Esophagus squamous epithelium (tissue), 5 donors: ENCODE measurements at places on chromosomes 2 and 18. TPM values are rescaled to one million over a fixed set of nuclear protein-coding genes. Genes with fewer than 3 reads are reported as not detected.

GRCh38 chr2:70094978-70095719 is 7.9 kb downstream of the PCBP1 start:
- peak; percentile 22 for DNase-seq

DNA sequence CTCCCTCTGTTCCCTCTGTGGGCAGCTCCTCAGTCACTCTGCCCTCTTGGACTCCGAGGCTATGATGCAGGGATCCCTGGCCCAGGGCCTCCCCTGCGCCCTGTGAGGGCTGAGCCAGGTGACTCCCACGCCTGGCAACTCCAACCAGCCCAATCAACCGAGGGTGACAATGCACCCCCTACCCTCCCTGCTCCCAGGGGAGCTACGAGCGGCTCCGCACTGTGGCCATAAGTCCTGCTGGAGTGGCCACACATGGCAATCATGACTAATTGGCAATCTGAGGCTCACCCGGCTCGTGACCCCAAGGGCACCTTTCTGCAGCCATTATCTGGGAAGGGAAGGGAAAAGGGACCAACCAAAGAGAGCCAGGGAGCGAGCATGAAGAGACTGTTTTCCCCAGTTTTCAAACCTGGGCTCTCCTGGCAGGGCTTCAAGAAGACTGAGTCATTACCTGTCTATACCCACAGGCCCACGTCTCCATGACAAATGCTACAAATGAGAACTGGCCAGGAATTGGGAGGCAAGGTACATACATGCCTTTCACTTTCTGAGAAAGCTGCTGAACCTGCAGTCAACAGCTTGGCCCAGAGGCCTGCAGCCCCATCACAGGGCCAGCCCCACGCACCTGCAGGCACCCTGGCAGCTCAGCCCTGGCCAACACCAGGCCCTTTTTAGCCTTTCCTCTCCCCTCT is 45.1 kb downstream of the RPL31 start:
- DNase-seq, result no peak

Gene CPO
- total RNA-seq, result not detected

DNA sequence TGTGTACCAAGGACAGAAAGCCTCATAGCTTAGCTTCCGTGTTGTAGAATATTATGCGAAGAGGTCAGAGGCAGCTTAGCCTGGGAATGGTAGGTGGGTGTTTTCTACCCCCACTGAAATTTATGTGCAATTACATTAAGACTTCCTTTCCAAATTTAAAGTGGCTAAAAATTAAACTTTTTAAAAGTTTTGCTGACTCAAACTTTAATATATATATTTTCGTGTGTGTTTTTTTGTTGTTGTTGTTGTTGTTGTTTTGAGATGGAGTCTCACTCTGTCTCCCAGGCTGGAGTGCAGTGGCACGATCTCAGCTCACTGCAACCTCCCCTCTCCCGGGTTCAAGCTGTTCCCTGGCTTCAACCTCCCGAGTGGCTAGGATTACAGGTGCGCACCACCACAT is 4.3 kb upstream of the RAB1A start:
- DNase-seq, result no peak

GRCh38 chr2:5696404-5696944 is 4.3 kb downstream of the SOX11 start:
- no peak for DNase-seq

- DNase-seq, result no peak
These were observed 78.4 kb downstream of the LIMS1 start for GRCh38 chr2:108612514-108613183.

DNA sequence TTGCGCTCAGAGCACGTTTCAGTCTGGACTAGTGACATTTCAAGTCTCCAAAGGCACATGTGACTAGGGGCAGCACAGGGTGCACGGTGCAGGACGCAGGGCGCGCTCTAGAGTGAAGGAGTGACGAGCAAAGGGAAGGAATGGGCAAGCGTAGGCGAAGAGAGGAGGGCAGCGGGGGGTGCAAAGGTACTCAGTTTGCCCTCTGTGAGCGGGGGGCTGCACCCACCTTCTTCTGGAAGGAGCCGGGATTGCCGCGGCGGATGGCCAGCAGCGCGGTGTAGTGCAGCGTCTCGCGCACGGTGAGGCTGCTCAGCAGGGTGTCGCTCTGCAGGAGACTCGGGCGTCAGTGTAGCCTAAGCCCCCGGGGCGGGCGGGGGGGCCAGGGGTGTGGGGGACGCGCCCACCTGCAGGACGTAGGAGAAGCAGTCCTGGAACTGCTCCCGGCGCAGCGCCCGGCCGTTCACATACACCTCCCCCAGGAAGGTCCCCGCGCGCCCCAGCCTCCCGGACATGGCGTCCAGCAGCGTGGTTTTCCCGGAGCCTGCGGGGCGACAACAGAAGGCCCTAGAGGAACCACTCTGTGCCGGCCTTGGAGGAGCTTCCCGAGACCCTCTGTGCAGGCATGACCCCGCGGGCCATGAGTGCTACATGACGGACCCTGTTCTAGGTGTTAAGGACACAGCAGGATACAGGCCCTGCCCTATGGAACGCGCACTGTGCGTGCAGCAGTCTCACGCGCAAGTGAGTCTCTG is 6.9 kb downstream of the ABCG5 start:
- DNase-seq, result no peak

DNA sequence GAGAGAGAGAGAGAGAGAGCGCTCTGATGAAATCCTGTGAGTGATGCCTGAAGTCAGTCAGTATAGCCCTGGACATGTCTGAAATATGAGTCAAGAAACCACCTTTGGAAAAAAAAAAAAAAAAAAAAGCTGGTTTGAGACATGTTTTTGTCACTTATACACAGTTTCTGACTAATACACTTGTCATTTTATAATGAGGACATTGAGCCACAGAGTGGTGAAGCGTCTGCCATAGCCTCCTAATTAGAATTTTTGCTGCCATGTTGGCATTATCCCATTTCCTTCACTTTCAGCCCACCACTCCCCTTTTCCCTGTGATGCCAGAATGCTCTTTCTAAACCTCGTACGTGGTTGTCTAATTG is 15.7 kb upstream of the MYO3B start:
- no peak for DNase-seq

DNA sequence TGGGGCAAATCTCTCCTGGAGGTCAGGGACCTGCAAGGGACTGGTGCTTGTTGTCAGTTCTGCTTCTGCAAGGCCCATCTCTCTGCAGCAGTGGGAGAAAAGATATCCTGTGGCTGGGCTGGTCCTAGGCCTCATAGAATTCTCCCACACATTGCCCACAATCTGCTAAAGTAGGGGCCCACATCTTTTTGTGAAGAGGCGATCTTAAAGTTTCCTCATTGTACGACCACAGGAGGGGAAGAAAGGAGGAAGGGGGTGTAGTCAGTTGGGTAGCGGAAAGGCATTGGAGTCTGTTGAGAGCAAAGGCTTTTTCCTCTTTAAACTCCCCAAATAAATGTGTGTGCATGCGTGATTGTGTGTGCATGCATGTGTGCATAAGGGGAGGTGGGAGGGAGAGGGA is 145.3 kb downstream of the SLC4A3 start:
- DNase-seq, result no peak

- DNase-seq, result no peak
These were observed 39.4 kb downstream of the MAP2 start for GRCh38 chr2:209463226-209463625.

DNA sequence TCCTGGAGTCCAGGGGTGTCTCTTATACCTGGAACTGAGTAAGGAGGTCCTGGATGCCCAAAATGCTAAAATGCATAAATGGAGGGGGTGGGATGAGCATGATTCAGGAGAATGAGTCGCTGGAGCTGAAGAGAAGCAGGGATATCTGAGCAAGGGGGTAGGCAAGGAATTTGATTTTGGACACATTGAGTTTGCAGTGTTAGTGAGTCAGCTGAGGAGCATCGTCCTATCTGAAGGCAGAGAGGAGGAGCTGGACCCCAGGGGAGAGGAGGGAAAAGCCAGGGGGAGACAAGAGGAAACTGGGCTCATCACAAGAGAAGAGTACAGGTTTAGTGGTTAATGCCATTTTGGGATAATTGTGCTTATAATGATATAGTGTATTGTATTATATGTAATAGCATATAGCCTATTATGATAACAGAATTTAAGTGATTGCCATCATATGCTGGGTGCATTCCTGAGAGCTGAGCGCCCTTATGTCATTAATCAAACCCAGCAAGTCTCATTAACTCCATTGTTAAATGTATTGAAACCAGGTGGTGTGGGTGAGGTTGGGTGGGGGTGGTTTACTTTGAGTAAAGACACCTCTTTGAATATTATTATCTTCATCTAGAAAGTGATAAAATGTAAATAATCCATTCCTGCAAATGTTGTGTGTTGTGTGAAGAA is 12.4 kb downstream of the EHD3 start:
- DNase-seq, result no peak

DNA sequence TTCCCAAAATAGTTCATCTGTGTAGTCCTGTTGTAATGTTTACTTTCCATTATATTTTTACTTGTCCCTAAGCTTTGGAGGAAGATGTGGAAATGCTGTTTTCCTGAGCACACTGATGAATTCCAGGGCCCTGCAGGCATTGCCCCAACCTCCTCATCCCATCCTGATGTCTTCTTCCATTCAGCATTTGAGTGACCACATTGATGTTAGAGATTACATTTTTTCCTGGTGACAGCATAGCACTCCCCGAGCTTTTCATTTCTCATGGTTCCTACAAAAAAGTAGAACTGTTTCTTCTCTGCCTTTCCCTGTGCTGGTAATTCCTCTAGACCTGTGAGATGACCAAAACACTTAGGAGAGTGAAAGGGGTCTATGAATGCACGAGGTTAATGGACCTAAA is 4.8 kb downstream of the IL36A start:
- DNase-seq, result no peak

Gene NPPC
- 11.2 TPM for total RNA-seq

- no peak for DNase-seq
These were observed 20.0 kb downstream of the SMC6 start for GRCh38 chr2:17733599-17733998.

DNA sequence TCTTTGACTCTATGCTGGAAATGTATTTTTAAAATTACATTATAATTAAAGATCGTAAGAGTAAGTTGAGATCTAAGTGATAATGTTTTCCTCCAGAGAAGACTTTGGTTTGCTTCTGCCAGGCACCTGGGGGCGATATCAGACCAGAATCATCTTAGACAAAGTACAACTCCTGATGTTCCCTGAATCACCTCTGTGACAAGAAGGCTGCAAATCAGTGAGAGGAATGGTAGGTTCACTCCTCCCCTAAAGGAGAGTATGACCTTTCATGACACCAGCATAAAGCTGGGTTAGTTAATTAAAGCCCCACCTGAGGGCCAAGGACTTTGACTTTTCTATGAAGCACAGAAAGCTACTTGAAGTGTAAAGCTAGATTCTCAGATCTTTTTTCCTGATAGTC is 114.4 kb upstream of the DTNA start:
- no peak for DNase-seq
